Left lobe of liver (tissue), 2 donors: ENCODE measurements at places on chromosomes 16 and 17. TPM values are rescaled to one million over a fixed set of nuclear protein-coding genes. Genes with fewer than 3 reads are reported as not detected.

- no peak for DNase-seq
These were observed 6.8 kb downstream of the MPG start for GRCh38 chr16:84718-85406.

DNA sequence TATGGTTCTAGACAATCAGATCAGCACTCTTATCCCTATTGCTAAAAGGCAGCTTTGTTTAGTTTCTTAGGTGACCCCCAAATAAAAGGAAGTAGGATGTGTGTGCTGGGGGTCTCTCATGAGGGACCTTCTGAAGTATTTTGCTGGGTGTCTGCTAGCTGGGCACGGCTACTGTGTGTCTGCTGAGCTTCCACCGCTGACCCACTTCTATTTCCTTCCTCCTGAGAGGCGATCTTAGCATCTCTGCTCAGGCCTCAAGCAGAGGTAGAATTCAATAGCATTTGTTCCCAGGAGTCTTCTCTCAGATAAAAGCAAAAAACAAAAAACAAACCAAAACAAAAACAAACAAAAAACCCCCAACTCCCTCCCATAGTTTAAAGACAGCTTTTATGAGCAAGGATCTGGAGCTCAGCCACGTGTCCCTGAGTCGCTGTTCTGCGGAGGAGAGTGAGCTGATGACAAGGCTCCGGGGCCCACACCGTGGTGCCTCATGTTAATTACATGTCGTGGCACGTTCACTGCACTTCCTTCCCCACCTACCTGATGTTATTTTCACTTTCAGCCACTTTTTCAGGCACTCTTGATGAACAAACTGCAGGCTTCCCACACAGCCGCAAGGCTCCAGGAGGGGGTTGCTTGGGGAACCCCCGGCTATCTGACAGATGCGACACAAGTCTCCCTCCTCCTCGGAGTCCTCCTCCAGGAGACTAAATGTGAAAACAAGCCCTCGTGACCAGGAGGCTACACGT is 83.5 kb downstream of the MARCHF10 start:
- DNase-seq, result no peak

- no peak for DNase-seq
These were observed 122.1 kb downstream of the CA10 start for GRCh38 chr17:52036416-52036815.

GRCh38 chr16:49610983-49611382 is 237.4 kb downstream of the C16orf78 start:
- DNase-seq, result no peak

DNA sequence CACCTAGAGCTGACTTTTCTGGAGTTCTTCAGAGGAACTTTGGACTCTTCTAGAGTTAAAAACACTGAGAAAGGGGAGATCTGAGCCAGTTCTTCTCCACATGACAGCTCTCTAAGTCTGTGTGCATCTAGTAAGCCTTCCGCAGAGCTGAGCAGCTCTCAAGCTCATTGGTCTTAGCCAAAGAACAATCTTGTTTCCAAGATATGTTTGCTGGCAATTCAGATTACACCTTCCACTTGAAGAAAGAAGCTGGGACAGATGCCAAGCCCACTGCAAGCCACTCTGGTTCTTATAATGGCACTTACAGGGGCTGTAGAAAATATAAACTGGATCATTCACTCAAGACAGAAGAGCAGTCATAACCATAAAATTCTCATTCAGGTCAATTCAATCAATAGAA is 134.1 kb upstream of the TOX3 start:
- DNase-seq, result no peak

GRCh38 chr16:50573947-50574744 is 25.9 kb downstream of the NKD1 start:
- no peak for DNase-seq

DNA sequence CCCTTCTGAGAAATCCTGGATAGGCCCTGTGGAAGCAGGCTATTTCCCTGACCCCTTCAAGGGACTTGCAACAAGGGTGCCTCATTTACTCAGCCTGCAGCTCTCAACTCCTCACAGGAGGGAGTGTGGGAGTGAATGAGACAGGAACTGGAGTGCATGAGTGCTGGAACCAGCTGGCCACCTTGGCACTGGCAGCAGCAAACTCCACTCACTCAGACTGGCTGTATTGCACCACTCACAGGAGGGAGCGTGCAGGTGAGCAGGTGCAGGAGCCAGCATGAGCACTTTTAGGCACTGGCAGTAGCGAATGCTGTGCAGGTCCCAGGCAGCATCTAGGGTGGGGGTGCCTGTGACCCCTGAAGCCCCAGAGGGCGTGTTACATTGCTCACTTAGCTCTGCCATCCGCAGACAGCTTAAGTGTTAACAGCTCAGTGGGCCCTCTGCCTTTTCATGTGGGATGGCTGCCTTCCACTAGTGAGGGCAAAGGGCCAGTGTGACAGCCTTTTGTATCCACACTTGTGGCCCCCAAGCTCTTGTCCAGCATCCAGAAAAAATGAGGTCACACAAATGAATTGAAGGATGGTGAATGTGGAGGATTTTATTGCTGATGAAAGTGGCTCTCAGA is 11.0 kb upstream of the ZNHIT3 start:
- DNase-seq, result no peak

GRCh38 chr17:68776451-68776850 is 175.3 kb upstream of the FAM20A start:
- no peak for DNase-seq

DNA sequence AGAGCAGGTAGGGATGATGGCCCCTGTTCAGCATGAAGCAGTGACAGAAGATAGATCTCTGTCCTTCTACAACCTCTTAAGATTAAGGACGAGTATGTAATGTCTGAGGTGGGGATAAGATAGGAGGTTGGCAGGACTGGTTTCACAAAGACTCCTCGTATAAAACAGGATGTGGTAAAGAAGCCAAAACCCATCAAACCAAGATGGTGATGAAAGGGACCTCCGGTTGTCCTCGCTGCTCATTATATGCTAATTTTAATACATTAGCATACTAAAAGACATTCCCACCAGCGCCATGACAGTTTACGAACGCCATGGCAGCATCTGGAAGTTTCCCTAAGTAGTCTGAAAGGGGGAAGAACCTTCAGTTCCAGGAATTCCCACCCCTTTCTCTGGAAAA is 27.3 kb downstream of the MIS12 start:
- no peak for DNase-seq

- no peak for DNase-seq
These were observed 37.0 kb upstream of the AKAP1 start for GRCh38 chr17:57048096-57048495.

DNA sequence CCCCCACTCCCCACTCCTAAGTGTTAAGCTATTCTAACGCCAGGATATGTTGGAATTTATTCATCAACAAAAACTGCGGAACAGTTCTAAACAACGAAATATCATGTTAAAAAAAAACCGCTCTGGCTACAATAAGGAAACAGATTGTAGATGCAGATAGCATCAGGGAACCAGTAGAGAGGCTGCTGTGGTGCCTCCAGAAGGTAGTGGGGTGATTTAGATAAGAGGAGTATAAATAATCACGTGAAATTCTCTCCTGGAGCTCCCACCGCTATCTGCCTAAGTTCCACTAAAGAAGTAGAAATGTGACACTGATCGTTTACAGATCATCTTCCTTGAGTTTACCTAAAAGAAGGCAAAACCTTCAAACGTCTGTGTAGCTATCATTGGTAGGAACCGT is 8.0 kb downstream of the AHSP start:
- DNase-seq, result no peak

GRCh38 chr17:41496803-41497484 is 7.2 kb upstream of the KRT36 start:
- DNase-seq, result peak; percentile 55

- DNase-seq, result no peak
These were observed 37.1 kb downstream of the BAIAP2 start for GRCh38 chr17:81071761-81072741.

- no peak for DNase-seq
These were observed 163.9 kb downstream of the ZFHX3 start for GRCh38 chr16:72884037-72884436.

DNA sequence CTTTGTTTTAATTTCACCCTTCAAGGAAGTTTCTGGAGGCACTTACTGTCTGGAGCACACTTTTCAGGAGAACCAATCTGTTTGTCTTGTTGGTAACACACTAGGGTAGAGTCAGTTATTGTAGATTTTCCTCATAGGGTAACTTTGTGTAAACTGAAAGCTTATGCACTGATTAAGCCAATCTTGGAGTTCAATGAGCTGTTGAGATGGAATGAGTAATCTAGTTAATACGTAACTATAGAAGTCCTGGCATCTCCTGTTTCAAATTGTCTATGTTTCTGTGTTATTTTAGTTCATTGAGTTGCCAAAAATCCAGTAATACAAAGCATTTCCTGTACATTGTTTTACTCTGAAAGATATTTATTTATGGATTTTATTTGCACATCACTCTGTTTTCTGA is 111.6 kb upstream of the HAS3 start:
- DNase-seq, result no peak

DNA sequence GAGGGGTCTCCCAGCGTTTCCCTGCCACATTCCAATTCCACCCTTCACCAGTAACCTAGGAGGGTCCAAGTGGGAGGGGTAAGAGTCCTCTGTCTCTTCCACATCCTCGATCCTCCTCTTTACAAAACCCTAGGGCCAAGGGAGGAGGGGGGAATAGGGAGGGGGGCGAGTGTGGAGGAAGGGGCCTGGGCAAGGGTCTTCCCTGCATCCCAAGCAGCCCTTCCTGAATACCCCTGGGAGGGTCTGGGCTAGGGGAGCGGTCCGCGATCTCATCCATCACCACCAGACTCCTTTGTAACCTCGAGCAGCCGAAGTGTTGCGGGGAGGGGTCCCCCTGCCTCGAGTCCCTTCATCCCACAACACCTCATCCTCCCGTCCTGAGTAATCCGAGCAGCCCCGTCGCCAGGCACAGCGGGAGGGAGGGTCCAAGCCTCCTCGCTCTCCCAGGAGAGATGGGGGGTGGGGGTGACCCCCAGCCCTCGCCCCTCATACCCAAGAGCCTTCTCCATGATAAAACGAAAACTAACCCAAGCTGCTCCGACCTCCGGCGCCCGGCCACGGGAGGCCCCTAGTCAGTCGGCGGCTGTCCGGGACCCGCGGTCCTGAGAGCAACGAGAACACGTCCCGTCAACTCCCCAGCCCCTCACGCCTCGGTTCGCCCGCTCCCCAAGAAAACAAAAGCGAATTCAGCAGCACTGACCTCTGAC is 502 bp downstream of the SMPD3 start:
- no peak for DNase-seq

Gene SOX15
- total RNA-seq, result 0.20 TPM

Gene RAB40B
- 12.9 TPM for total RNA-seq

Gene CCL22
- 0.40 TPM for total RNA-seq

Gene TM4SF5
- 79.0 TPM for total RNA-seq

Gene GNAO1
- total RNA-seq, result 24.4 TPM
